Caudate nucleus (tissue), 63 donors: ENCODE measurements at places on chromosomes 4 and X.

GRCh38 chrX:105121186-105121585 lies 99.3 kb downstream of the TEX13A start:
- no peak for DNase-seq

GRCh38 chr4:41935652-41936021 lies 408 bp downstream of the TMEM33 start:
- no peak for DNase-seq

- DNase-seq, result no peak
Observed at GRCh38 chrX:65601530-65602220, 65.8 kb upstream of the MSN start.

GRCh38 chrX:113260474-113260873 lies 419.8 kb upstream of the AMOT start:
- no peak for DNase-seq

- no peak for DNase-seq
Observed at GRCh38 chrX:150664290-150664689, 28.9 kb upstream of the MTMR1 start.

GRCh38 chr4:6581566-6582121 lies 6.7 kb downstream of the MAN2B2 start:
- DNase-seq, result no peak

GRCh38 chr4:80043541-80043940 lies 29.5 kb downstream of the ANTXR2 start:
- DNase-seq, result no peak

GRCh38 chr4:184228056-184228705 lies 10.5 kb upstream of the ENPP6 start:
- no peak for DNase-seq

GRCh38 chr4:168831919-168832762 lies 177.9 kb downstream of the CBR4 start:
- DNase-seq, result peak; percentile 21

DNA sequence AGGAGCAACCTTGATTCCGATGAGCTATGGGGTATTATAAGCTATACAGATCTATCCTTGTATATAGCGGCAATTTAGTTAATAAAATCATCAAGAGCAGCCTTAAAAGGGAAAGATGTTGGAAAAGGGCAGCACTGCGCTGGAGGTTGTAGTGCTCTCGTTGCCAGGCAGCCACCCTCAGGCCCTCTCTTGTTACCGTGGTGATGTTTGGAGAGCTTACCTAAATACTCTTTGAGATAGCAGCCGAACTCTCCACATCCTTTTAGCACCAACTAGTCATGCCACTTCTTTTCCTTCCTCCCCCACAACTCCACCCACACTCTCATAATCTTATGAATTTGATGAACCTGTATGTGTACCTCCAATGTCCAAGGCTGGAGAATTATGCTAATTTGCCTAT lies 3.8 kb upstream of the RADX start:
- no peak for DNase-seq
